ENCODE measurements at places on chromosomes 12 and 14.
A peak's percentile ranks its signal among the peaks of the same experiment; 100 is the strongest.

GRCh38 chr14:94675036-94675435 is 62.8 kb downstream of the SERPINA3 start:
- DNase-seq: no peak

- DNase-seq: peak; percentile 65
Observed at GRCh38 chr12:124385219-124385969, 90.5 kb downstream of the RFLNA start.

DNA sequence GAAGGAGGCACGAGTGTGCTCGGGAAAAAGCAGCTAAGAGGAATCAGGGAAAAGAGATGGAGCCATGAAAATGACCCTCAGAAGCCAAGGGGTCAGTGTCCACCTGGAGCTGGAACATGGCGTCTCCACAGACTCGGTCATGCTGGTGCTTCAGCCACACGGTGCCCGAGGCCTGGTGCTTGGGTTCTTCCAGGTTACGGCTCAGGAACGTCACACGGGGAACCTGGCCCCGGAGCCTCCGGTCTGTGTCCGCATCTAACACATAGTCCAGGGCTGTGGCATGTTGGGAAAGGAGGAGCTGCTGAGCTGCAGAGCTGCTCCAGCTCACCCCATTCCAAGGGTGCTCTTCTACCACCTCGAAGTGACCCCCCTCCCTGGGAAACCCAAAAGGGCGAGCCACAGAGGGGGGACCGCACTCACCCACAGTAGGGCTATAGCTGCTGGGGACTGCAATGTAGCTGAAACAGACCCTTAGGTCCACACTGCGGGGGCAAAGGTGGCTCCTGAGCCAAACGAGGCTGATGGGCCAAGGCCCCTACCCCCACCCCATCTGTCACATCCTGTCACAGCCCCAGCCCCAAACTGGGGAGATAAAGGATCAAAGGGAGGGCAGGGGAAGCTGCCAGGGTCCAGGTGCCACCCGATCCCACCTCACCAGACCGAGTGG is 10.8 kb downstream of the ITGA7 start:
- no peak for DNase-seq

GRCh38 chr12:68581926-68582325 is 28.8 kb upstream of the RAP1B start:
- no peak for DNase-seq

- DNase-seq: no peak
Observed at GRCh38 chr12:50598321-50598862, 93.6 kb downstream of the DIP2B start.

DNA sequence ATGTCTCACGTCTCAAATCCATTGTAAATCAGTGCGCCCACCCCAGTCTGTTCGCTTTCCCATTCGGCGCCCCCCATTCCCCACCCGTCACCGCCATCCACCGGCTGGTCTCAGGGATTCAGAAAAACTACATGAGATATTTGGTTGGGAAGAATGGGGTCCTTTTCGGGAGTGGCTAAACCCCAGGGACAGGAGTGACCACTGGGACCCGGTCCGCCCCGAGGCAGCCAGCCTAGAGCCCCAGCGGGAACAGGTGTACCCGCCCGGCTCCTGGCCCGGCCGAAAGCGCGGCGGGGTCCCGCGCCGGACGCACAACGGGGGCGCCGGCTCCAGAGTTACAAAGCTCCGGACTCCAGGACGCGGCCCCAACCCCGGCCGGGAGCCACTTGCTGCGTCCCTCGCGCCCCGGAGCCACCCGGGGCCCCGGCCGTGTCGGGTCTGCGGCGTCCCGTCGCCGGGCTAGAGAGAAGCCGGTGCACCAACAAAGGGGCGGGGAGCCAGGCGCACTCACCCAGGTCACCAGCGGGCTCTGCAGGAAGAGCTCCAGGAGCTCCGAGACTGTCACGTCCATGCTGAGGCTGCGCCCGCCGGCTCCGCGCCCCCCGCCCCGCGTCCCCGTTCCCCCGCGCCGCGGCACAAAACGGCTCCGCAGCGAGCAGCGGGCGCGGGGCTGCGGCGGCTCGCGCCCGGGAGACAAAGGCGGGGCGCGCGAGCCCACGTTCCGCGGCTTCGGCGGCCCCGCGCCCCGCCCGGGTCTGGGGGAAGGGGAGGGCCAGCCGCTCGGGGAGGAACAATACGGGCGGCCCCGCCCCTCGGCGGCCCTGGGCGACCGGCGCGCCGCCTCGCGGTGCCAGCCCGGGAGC is at the start of gene CCDC88C:
CCDC88C (minus strand) TSS at position 701 of the 863 bp plus-strand sequence; CDS start at position 571, 130 bp downstream.
- DNase-seq: no peak

- no peak for DNase-seq
Observed at GRCh38 chr12:82225871-82226270, 132.3 kb downstream of the CCDC59 start.

- DNase-seq: no peak
Observed at GRCh38 chr12:57126561-57126960, 1.7 kb upstream of the LRP1 start.

Data from fibroblast of skin of left quadriceps (primary cell).